ENCODE measurements at places on chromosomes 7 and 10.

DNA sequence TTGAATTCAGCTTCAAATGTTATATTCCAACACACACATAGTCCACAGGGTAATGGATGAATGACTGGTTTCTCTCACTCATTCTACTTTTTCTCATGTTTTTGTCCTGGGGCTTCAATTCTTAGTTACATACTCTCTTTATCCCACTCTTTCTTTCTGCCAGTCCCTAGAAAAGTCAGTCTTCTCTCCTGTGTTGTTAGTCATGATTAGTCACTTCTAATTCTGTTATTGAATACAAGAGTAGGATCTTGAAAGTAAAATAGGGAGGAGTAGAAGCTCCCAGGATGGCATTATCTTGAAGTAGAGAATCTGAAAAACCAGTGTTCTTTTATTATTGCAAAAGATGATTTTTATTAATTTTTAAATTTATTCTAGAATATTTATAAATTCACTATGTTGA is 45.5 kb upstream of the CALCR start:
- DNase-seq, result no peak

DNA sequence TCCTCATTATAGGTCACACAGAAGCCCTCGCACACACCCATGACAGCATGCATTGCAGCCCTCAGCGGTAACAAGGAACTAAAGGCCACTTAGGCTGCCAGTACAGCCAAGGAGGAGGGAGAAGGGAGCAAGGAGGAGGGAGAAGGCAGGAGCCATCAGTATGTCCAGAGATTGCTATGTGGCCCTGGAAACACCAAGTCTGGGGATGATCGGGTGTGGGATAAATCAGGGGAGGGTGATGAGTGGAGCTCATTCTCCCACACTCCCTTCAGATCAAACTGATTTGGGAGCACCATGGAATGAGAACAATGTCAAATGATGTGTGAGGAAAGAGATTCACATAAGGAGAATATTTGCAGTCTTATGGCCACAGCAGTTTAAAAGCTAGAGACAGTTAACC is 350.9 kb downstream of the TNS3 start:
- no peak for DNase-seq

GRCh38 chr10:990808-991207 is 2.6 kb downstream of the GTPBP4 start:
- no peak for DNase-seq

DNA sequence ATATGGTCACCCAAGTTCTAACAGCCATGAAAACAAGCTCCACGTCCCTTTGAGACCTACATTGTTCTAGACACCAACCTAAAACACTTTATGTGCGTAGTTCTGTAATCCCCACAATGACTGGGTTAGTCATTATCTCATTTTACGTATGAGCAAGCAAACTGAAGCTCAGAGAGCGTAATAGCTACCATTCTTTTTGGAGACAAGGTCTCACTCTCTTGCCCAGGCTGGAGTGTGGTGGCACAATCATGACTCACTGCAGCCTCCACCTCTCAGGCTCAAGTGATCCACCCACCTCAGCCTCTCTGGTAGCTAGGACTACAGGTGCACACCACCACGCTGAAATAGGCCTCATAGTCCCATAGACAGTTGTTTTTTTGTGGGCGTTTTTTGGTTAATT is 10.5 kb downstream of the DAGLB start:
- DNase-seq, result no peak

GRCh38 chr7:28621369-28621841 is 209.1 kb downstream of the CREB5 start:
- no peak for DNase-seq

GRCh38 chr7:73560109-73560835 is 2.8 kb upstream of the BCL7B start:
- no peak for DNase-seq

DNA sequence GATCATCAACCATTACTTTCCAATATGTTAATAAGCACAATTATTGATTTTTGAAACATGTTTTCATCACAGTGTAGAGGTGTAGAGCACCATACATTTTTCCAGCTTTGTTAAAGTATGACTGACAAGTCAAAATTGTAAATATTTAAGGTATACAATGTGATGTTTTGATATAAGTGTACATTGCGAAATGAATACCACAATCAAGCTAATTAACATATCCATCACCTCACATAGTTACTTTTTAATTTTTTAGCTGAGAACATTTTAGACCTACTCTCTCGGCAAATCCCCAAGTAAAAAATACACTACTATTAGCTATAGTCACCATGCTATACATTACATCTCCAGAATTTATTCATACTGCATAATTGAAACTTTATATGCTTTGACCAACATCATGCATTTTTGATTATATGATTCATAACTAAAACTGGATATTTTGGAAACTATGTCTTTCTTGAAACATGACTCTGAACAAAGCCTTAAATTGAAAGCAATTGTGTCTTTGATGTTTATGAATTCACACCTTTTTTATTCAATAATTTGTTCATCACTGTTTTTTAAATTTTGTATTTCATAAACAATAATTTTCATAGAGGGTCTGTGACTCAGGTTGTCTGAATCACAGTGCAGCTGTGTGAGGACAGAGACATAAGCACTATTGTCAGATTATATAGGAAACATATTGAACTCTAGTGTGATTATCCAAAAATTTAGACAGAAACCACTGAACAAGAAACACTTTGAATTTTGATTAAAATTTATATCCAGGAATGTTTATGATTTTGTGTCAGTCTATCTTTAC is 486.1 kb downstream of the SEMA3D start:
- DNase-seq, result no peak

GRCh38 chr10:124977648-124978375 is 35.9 kb downstream of the ZRANB1 start:
- DNase-seq, result no peak

DNA sequence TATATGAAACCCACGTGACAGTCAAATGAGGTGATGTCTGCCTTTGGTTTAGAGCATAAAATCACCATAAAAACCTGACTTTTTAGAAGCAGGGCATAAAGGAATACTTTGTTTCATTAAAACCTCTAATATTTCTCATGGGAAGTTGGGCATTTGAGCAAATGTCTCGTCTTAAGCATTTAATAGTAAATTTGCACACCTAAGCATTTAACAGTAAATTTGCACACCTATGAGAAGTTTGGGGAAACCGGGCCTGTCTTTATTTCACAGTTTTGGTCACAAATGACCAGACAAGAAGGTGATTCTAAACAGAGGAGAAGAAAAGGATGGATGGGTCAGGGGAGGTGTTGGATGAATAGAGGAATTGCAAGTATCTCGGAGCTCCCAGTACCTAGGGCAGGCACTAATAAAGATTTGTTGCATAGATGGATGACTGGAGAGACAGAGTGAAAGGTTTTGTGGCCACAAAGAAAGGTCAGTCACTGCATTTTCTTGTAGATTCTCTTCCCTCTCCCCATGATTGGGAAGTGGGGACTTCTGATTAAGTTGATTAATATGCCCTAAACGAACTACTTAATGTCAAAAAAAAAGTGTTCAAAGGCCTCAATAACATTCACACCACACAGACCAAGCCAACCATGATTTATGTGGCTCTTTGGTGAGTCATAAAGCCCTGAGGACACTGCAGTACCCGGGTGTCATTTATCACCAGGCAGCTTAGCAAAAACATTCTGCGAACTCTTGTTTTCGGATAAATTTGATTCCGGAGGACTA is 158.2 kb downstream of the SPAG6 start:
- DNase-seq, result no peak

DNA sequence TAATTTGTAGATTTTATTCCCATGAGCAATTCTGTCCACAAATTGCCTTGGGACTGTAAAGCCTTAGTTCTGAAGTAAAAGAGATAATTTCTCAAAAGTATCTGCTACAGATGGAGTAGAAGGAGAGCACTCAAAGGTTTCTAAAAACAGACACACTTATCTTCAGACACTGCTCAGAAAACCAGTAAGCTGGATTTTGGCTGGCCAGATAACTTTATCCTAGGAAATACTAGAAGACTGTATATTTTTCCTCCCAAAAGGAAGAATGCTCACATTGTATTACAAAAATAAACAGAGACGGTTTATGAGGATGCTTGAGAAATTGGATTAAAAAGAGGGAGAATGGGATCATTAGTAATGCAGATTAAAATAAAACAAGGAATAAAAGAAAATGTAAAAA is 178.0 kb upstream of the IGFBP3 start:
- no peak for DNase-seq

- DNase-seq, result no peak
Observed at GRCh38 chr7:87447116-87447635, 28.3 kb downstream of the ABCB4 start.

DNA sequence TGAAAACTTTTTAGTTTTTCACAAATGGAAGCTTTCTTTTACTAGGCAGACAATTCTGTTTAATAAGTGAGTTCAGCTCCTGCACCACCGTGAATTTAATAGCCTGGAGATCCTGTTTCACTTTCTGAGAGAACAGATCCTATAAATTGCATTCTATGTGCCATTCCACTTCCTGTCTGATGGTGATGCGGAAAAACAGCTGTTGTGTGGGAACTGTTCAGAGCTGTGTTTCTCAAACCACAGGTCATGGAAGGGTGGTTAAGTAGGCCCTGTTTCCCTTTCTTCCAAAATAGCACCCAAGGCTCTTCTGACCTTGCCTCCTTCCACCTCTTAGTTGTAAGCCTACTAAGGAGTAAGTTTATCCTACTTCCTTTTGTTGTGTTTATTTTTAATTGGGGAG is 97.2 kb upstream of the DKK1 start:
- DNase-seq, result no peak

GRCh38 chr7:82122275-82122674 is 321.3 kb downstream of the CACNA2D1 start:
- no peak for DNase-seq

Data from stimulated activated CD8-positive, alpha-beta memory T cell treated with anti-CD3 and anti-CD28 coated beads, Interleukin-7, amount 100 ng/mL, for 24 hours (primary cell).